ENCODE measurements at places on chromosomes 11 and 22. TPM values are rescaled to one million over a fixed set of nuclear protein-coding genes. Genes with fewer than 3 reads are reported as not detected.

CRYBB3 gene
- 3.2 TPM for polyA plus RNA-seq

SLC36A4 gene
- polyA plus RNA-seq = 4.4 TPM

HOATZ gene
- polyA plus RNA-seq = not detected

CNIH2 gene
- 0.18 TPM for polyA plus RNA-seq

ACTN3 gene
- not detected for polyA plus RNA-seq

NUDT8 gene
- polyA plus RNA-seq = 9.5 TPM

FGF4 gene
- polyA plus RNA-seq = 0.13 TPM

PPP6R3 gene
- 34.7 TPM for polyA plus RNA-seq

PAAF1 gene
- polyA plus RNA-seq = 23.9 TPM

SYT7 gene
- polyA plus RNA-seq = 0.20 TPM

RIBC2 gene
- 0.31 TPM for polyA plus RNA-seq

MGAT3 gene
- polyA plus RNA-seq = 1.1 TPM

DLG2 gene
- 2.4 TPM for polyA plus RNA-seq

OSBPL5 gene
- 48.4 TPM for polyA plus RNA-seq
